ENCODE measurements at places on chromosomes 4 and X.

GRCh38 chr4:156568041-156568440, 403.6 kb downstream of the PDGFC start:
- DNase-seq: no peak

- DNase-seq: no peak
These were observed 134.8 kb upstream of the PPARGC1A start for GRCh38 chr4:24024605-24025004.

DNA sequence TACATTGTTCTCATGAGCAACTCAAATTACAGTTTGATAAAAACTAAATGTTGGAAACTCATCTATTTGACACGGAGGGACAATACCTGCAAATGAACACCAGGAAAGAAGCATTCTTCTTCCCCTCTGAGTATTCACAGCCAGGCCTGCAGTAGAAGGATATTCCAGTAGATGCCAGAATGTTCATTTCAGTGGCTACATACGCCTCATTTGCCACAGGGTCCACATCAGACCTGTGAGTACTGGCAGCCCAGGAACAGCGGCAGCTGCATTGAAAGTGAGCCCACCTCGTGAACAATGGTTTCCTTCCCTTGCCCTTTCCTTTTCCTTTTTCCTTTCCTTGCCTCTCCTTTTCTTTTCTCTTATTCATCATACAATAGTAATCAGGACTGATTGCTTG, 81.1 kb upstream of the NEIL3 start:
- DNase-seq: no peak

GRCh38 chr4:101475246-101475645, 127.9 kb upstream of the PPP3CA start:
- no peak for DNase-seq

GRCh38 chrX:48045410-48046311, 25.8 kb downstream of the ZNF630 start:
- no peak for DNase-seq

GRCh38 chr4:36000941-36001557, 243.3 kb downstream of the ARAP2 start:
- no peak for DNase-seq
